SHP77 (cell line): ENCODE measurements at places on chromosomes 2 and 18.

DNA sequence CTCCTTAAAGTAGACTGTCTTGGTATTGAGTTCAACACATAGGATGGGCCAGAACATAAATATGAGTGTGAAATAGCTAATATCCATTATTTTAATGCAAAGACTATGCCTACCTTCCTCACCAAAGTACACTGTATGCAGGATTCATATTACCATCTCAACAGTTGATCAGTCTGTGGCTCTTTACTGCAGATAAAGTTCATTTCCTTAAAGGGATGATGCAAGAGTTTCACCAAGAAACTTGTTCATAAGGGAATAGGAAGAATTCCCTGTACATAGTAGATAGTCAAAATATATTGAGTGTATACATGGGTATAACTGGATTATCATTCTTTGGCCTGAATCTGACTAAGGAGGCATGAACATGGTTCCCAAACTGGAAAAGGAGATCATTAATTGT lies 35.0 kb downstream of the MARS2 start:
- DNase-seq = no peak

DNA sequence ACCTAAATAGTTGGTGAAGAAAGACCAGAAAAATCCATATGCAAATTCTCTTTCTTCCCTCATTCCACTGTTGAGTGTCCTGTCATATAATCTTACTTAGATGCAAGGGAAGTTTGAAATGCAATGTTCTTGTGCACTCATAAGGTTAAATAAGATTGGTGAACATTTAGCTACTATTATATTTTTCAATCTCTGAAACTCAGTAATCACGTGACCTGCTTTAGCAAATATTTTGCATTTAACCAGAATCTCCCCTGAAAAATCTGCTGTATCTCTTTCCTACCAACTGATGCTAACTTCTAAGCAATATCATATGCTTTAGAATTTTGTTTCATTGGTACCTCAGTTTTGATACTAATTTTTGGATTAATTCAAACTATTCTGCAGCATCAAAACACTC lies 533.2 kb downstream of the RIT2 start:
- no peak for DNase-seq

- DNase-seq = no peak
Measured at GRCh38 chr2:167925758-167926157, 321.6 kb downstream of the STK39 start.

DNA sequence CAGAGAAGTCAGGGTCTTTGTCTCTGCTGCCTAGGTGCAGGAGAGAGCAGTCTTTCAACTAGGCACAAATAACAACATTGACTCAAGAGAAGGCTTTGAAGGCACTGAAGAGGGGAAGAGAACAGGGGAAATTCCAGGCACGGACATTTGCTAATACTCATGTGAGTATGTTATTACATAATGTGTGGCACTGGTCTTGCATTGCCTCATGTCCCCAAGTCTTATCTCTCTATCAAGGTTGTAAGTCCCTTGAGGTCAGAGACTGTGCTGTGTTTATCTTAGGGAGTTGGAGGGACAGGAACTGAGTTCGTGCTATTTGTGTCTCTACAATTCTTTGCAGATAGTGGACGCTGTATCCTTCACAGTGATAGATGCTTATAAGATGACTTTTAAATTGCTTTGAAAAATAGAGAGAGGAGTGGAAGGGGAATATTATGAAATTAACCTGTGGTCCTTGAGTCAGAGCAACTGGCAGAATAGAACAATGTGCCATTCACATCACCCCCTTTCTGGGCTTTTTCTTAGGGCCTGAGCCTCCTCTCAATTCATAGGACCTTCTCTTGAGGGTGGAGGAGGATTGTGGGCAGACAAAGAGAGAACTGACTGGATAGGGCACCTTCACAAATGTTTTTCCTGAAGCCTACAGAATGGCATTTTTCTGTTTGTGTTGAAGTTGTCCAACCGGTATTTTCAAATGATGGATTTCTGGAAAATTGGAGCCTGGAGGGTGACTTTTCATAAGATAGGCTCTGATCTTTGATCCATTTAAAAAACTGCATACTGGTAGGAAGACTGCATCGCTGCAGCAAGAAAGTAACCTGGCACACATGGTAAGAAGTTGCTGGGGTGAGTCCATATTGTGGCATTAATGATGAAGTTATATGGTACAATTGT lies 96.6 kb upstream of the CXCR4 start:
- no peak for DNase-seq

DNA sequence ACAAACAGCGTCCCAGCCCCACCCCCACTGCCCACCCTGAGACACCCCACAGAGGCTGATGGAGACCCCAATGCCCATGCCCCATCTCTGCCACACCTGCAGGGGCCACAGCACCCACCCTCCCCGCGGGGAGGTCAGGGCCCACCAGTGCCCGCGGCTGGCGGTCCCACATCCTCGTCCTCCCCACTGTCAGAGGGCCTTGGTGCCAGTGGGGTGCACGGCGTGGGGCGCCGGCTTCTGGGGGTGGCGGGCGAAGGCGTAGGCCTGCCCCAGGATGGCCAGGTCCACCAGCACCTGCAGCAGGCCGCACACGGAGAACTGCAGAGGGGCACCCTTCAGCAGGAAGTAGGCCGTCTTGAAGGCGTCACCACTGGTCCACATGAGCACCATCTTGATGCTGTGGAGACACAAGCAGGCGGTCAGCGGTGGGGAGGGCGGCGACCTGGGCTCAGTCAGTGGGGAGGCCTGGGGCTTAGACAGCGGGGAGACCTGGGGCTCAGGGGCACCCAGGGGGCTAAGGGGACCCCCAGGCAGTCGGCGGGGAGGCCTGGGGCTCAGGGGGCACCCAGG lies 47.6 kb downstream of the SLC66A2 start:
- DNase-seq = no peak

DNA sequence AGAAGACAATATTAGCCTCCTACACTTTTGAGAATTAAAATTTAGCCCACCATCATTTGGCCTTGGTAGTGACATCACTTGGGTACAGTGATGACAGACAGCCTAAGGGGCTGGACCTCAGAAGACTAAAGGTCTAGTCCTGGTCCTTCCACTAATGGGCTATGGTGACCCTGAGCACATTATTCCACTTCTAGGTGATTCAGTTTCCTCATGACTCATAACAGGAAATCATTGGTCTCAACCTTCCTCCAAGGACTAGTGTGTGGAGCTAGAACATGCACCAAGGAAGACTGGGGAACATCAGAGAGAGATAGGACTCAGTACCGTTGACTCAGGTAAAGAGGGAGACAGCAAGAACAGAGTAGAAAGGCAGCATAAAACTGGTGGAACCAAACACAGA lies 64.0 kb downstream of the TFCP2L1 start:
- DNase-seq = no peak

DNA sequence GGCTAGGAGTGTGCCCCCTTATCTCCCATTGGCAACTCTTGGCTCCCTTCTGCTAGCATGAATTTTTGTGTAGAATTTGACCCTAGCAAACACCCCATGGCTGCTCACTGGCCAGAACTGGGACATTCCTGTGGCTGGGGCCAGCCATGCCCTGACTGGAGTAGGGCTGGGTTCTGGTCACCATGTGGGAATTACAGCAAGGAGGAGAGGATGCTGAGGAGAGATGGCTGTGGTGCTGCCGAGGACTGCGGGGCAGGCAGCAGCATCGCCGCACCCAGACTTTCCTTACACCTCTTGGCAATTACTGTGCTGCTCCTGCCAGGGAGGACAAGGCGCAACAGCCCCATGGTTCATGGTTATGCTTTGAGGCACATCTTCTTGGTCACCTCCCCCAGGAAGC lies 12.7 kb downstream of the KCNF1 start:
- no peak for DNase-seq

GRCh38 chr2:30371028-30371689 lies 75.9 kb upstream of the LCLAT1 start:
- DNase-seq = no peak

DNA sequence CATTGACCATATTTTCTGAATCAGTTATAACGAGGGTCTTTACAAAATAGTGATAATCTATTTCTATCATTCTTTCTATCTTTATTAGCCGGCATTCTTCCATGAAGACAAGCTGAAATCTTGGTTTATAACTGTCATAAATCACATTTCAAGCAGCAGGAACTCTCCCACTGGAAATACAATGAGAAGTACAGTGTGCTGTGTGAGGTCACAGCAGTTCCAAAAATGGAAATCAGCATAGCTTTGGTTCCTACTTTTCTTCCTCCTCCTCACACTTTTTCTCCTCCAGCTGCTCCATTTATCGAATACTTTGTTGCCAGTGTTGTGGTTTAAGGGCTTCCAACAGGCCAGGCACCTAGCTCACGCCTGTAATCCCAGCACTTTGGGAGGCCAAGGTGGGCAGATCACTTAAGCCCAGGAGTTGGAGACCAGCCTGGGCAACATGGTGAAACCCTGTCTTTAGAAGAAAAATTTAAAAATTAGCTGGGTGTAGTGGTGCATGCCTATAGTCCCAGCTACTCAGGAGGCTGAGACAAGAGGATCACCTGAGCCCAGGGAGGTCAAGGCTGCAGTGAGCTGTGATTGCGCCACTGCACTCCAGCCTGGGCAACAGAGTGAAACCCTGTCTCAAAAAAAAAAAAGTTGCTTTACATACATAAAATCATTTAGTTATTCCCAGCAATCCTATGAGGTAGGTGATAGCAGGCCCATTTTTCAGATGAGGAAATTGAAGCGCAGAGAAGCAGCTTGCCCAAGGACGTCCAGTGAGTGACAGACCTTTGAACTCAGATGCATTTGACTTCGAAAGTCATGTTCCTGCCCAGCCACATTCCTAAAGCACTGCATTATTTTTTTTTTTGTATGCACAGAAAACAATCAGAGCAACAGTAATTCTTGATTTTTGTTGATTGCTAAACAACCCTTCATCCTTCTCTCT lies 34.0 kb upstream of the GPR55 start:
- no peak for DNase-seq
